A549 treated with GW870086 at 1 μM for 4 hours (cell line): ENCODE measurements at places on chromosomes 16 and 17. TPM values are rescaled to one million over a fixed set of nuclear protein-coding genes. Genes with fewer than 3 reads are reported as not detected.

Gene SMTNL2
- total RNA-seq, result 0.37 to 1.3 TPM (median 0.64 TPM) in 5 replicates

Gene CRK
- total RNA-seq, result 77.5 to 92.1 TPM (median 88.3 TPM) in 5 replicates

Gene MYH2
- total RNA-seq, result not detected in 5 replicates

Gene TPSG1
- total RNA-seq, result 0.15 to 0.16 TPM in 2 of 5 replicates, not detected in the others

Gene TNFRSF13B
- total RNA-seq, result not detected in 5 replicates

Gene CCDC200
- total RNA-seq, result not detected in 5 replicates

Gene SPATA32
- total RNA-seq, result 0.08 to 0.19 TPM (median 0.15 TPM) in 5 replicates

Gene SPATA2L
- total RNA-seq, result 9.7 to 12.5 TPM (median 11.6 TPM) in 5 replicates

Gene CCL8
- total RNA-seq, result 0.12 TPM in 1 of 5 replicates, not detected in the others

Gene CALB2
- total RNA-seq, result 4.7 to 7.7 TPM (median 5.8 TPM) in 5 replicates

Gene TP53TG3
- 0.61 to 1.00 TPM (median 0.79 TPM) in 4 of 5 replicates, not detected in the other for total RNA-seq

Gene KRT33B
- not detected in 5 replicates for total RNA-seq
